NCI-H2029 (cell line): ENCODE measurements at places on chromosomes 1 and 21.

DNA sequence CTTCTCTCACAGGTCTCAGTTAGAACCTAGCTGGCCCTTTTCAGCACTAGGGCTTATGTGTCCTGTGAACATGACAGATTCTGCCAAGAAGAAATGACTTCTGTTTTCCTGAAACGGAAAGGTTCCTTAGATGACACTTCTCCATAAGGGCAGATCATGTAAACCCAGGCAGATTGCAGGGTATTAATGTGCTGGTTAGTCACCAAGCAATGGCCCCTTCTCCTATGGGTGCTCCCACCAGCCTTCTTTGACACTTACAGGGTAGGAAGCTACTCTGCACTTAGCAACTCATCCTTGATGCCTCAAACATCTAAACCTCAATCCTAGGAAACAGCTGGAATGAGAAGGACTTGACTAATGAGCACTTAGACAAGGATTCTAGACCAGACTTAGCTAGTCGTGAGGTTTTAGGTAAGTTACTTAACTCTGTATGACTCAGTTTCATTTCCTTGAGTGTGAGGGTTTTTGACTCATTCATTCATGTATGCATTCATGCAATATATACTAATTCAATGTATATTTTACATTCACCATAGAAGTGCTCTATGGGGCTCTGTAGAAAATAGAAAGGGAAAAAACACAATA is 74.1 kb upstream of the PLXNA2 start:
- DNase-seq = no peak

- peak; percentile 35 for DNase-seq
Measured at GRCh38 chr1:205344066-205344928, 12.4 kb downstream of the KLHDC8A start.

DNA sequence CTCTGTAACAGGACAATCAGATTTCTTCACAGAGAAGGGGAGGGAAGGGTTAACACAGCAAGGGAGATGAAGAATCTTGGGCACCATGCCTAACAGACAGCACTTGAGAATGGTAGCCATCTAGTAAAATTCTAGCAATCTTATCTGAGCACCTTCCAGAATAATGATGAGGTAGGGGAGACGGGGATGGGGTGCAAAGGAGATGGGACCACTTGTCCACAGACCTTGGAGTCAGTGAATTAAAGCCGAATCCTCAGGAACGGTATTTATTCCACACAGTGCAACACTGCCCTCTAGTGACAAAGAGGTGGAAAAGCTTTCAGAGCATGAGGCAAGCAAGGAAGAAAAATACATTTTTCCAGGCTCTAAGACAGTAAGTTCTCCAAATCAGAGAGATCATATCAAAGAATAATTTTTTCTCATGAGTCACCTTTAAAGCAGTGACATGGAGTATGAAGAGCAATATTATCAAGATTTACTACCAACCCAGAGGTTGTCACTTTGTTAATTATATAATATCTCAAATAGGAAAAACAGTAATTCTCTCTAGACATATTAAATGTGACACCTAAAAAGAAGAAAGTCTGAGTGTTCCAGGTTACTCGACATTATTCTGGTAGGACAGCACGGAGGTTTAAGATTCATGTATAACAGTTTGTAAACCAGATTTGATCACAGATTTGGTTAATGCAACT is 43.3 kb upstream of the LPAR3 start:
- peak; percentile 54 for DNase-seq

- DNase-seq = no peak
Measured at GRCh38 chr1:104630567-104631149, 881.0 kb downstream of the AMY1C start.

DNA sequence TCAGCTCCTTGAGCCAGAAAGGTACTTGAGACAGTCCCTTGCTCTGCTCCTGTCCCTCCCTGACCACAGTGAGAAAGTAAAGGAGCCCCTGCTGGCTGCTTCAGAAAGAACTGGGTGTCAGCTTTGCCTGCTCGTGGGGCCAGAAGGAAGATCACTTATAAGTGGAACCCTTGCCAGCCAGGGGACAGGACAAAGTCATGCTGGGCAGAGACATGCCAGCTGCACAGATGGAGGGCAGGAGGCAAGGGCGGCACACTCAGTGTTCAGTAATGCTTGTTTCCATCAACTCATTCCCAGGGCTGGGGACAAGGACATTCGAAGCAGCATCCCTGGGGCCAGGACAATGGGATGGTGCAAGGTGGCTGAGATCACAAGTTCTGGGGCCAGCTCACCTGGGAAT is 41.8 kb downstream of the NTPCR start:
- DNase-seq = no peak

GRCh38 chr21:26801498-26801897 is 43.7 kb downstream of the ADAMTS1 start:
- no peak for DNase-seq

GRCh38 chr1:205339197-205339702 is 17.5 kb downstream of the KLHDC8A start:
- no peak for DNase-seq

GRCh38 chr1:84995484-84996334 is 1.2 kb downstream of the MCOLN2 start:
- DNase-seq = no peak

DNA sequence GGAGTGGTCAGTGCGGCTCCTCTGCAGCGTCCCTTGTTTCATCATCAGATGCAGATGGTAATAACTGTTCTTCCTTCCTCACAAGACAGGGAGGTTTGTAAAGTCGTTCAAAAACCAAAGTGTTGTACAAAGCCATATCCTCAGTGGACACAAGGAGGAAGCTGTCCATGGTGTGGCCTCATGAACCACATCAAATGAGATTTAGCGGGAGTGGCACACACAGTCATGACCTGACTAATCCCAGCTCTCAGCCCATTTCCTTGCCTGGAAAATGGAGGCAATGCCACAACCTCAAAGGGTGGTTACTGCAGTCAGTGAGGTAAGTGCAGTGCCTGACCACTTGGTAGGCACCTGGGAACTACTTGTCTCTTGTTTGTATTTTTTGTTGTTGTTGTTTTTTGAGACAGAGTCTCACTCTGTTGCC is 13.4 kb downstream of the ENTREP3 start:
- no peak for DNase-seq

- no peak for DNase-seq
Measured at GRCh38 chr1:15485636-15486035, 9.7 kb downstream of the CELA2B start.

DNA sequence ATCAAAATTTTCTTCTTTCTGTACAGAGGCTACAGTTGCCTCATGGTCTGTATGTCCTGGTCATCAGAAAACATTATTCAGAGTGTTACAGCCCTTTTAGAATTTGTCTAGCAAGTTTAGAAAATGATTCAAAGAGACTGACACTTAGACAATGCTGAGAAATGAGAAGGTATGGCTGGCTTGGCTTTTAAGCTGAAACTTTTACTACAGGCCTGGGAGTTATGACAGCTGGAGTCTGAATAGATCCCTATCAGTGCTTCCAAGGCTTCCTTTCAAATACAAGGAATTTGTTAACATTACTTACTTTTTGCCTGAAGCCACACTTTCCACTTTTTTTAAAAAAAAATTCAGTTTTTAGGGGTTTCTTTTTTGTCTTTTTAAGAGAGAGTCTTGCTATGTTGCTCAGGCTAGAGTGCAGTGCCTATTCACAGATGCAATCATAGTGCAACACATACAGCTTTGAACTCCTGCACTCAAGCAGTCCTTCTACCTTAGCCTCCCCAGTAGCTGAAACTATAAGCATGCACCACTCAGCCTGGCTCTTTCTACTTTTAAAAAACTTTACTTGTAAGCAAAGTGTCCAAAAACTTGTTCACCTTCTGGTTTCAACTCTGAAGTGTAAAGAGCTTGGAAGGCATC is 10.5 kb upstream of the COP1 start:
- no peak for DNase-seq
